H54 (cell line): ENCODE measurements at places on chromosomes 2 and 18.

GRCh38 chr2:132609101-132609890 lies 60.7 kb downstream of the LYPD1 start:
- no peak for DNase-seq

DNA sequence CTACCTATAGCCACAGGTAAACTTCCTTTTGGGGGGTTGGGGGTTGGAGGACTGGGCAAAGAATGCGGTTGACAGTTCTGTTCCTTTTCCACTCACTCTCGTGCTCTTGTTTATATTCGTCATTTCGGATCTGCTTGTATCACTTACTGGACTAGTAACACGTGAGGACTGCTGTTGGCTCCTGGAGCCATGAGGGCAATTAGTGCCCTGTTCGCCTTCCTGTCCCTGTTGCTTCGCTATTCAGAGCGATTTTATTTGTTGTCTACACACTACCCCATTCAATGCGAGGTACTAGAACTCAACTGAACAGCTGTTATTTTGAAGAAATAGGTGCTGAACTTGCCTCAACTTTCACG lies 1.1 kb downstream of the KCNJ3 start:
- no peak for DNase-seq

DNA sequence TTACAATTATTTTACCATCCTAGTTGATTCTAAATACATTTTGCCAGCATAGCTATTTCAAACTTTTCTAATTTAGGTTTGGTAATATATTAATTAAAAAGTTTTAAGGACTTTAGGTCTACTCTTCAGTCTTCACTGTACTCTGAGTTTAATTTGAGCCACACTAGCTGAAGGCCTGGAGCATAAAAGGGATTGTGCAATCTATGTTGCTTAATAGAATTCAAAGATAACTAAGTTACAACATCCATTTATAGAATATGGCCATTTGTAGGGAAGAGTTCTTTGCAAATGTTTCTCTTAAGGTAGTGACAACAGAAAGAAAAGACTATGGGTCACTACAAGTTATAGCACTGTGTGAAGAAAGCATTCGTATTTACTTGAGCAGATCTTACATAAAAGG lies 702.2 kb upstream of the NRXN1 start:
- no peak for DNase-seq

DNA sequence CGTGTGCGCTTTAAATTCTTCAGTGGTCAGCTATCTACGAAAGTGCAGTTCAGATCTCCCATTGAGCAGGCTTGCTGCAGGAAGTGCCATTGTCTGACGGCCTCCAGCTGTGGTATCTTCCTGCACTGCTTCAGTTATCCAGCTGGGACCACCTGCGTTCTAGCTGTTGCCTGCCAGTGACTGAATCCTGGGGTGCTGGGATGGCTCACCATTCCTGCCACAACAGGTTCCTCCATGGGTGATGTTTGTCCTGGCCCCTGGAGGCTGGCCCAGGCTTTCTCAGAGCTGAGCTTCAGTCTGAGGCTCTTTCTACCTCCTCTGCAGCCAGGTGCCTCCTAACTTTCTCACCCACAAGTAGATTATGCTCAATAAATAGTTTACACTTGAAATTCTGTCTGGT lies 498.5 kb upstream of the HS6ST1 start:
- no peak for DNase-seq

- DNase-seq: peak; percentile 68
Measured at GRCh38 chr2:33210626-33211025, 263.9 kb downstream of the LTBP1 start.

- DNase-seq: no peak
Measured at GRCh38 chr18:9822587-9823185, 63.1 kb upstream of the TXNDC2 start.

- DNase-seq: no peak
Measured at GRCh38 chr2:36455788-36456187, 100.2 kb downstream of the CRIM1 start.

- DNase-seq: no peak
Measured at GRCh38 chr2:197777823-197778407, 7.2 kb downstream of the BOLL start.

DNA sequence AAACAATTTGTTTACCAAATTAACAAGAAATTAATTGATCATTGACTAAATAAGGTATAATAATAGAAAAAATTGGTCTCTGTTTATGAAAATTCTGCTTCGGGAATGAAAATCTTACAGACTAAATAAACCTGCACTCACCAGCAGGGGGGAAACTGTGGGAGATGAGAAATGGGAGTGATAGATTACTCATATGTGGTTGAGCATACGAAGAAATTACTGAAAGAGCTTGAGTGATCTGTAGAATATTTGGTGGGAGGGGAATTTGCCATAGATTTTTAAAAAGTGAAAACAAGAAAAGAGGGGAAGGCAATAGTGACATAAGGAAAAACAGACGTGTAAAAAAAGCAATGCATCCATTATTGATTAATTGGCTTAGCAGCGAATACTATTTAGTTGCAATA lies 2.2 kb downstream of the HMSD start:
- no peak for DNase-seq

DNA sequence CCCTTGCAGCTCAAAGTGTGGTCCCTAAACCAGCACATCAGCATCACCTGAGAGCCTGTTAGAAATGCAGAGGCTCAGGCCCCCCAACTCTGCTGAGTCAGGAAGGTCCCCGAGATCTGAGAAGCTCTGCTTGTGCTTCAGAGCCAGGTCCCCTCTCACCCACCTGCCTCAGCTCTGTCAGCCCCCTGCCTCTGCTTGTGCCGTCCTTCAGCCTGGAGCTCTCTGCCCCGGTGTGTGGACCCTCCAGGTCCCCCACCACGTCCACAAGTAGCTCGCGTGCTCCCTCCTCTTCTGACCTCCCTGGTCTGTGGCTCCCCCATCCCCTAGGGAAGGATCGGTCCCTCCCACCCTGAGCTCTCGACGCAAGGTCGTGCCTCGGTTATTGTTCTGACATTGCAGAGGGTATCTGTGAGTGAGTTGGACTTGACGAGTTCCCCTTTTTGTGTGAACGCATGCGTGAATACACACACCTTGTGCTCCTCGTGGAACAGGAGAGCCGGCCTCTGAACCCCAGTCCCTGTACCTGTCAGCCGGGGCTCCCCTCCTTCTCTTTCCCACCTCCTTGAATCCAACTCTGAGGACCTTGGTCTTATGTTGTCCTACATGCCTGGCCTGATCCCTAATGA lies 75.5 kb upstream of the TAF1B start:
- DNase-seq: no peak

GRCh38 chr2:196268538-196269338 lies 97.4 kb upstream of the STK17B start:
- no peak for DNase-seq

DNA sequence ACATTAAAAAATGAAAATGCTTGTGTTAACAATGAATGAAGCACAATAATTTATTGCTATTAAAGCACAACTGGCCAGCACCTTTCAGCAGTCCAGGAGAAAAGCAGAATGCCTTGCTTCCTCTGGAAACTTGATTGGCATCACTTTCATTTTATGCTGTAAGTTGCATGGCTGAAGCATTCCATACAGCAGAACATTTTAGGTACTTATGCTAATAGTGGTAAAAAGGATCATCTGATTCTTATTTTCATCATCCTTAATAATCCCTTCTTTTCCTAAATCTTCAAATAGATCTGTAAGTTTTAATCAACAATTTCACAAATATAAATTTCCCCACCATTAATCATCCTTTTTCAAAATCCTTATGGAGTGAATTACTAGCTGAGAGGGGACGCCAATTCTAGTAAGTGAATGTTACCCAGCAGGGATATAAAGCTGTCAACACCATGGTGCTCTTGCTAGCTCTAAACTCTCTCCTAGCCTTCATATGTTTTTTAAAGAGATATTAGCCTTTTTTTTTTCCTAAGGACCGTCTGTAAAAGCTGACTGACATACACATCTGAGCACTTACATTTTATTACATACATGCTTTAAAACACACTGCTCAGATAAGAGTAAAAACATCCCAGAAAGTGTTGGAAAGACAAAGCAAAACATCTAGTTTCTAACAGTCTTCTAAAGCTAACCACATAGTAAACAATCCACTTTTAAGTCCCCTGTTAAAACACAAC lies 5.3 kb downstream of the SATB2 start:
- no peak for DNase-seq

DNA sequence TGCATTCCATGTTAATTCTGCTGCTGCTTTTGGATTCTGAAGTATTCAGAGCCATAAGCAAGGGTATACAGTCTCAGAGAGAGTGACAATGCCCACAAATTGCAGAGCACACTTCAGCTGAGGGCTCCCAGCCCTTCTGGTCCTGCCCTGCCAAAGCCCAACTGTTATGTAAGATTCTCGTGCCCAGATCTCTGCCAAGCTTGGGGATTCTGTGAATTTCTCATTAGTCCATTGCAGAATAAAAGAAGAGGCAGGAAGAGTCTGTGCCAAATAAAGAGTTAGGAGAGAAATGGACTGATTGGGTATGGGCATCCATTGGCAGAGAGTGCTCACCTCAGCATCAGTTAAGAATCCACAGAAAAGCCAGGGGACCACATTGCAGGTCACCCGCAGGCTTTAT lies 112.0 kb upstream of the PNPT1 start:
- no peak for DNase-seq

GRCh38 chr2:103401621-103402020 lies 639.8 kb downstream of the TMEM182 start:
- DNase-seq: no peak

DNA sequence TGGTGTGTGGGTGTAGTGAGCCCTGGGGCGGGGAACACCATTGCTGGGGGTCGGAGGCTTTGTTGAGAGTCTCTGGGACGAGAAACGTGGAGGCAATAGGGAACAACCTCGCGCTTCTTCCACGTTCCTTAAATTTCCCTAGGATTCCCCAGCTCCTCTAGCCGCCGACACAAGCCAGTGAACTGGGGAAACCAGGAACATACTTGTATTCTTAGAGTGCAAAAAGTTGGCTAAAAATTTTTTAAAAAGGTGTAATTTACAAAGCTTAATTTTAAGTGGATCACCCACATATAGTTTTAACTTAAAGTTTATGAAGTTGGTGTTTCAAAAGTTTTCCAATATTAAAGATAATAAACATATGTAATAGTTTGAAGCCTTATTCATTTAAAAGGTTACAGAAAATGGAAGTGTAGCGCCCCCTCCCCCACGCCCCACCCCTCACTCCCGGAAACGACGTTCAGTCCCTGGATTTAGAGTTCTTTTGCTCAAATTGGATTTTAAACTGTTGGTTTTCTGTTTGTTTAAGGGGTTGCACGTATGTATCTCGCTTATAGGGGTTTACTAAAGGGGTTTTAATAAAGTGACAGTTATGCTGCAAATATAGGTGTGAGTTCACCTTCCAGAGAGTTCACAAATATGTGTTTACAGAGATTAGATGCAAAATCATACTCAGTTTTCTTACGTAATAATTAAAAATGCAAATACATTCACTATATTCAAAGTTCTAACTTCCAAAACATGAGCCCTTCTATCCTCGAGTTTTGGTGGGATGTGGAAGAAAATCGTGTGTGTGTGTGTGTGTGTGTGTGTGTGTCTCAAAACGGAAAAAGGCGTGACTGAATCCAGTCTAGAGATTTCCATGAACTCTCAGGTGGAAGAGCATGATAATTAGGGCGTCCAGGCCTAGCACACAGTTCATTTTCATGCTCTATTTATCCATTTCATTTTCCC lies 872 bp downstream of the DSG2 start:
- no peak for DNase-seq

DNA sequence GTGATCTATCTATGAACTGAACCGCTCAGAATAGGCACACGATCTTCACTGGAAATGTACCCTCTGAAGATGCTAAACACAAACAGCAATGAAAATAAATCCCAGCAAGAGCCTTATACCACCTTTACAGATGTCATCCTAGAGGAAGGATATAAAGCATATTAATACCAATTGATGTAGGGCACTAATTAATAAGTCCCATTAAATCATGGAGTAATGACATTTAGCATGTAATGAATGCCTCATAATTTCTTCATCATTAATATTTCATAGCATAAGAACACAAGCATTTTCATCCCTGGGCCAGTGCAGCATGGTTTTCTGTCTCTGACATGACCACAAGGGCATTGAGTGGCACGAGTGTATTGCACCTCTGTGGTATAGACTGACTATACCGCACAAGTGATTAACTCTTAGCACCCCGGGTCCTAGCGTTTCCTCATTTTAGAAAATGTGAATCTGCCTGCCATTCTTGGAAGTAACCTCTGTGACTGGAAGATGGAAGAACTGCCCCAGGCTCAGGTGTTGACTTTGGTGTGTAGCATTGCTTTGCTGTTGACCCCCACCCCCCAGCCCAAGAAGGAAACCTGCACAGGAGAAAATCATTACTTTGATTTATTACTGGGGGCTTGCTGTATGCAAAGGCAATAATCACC lies 1.4 kb upstream of the TMEM178A start:
- DNase-seq: no peak

- no peak for DNase-seq
Measured at GRCh38 chr2:186559848-186560247, 30.0 kb upstream of the ITGAV start.

GRCh38 chr2:97656905-97657587 lies 6.8 kb downstream of the ACTR1B start:
- no peak for DNase-seq

GRCh38 chr2:24210106-24210455 lies 35.2 kb downstream of the FAM228A start:
- DNase-seq: no peak

DNA sequence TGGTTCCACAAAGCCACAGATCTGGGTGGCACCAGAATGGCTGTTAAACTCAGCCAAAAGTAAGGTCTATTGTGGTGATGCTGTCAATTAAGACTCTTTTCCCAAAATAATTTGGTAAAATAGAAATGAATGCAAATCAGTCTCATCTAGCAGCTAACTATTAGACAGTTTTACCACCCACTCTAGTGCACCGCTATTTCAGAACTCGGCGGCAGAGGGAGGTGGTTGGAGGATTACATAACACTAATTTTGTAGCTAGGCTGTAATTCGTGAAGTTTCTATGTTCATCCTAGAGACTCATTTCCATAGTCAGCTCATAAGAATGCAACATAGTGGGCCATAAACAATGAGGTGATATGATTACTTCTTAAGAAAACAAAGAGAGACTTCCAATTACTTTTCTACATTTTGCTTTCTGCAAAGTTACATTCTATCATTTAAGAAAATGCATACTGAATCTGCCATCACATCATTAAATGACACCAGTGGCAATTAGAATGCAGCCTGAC lies 413.8 kb downstream of the FBXO15 start:
- DNase-seq: no peak

- peak; percentile 29 for DNase-seq
Measured at GRCh38 chr18:49584394-49584793, 22.5 kb downstream of the LIPG start.

DNA sequence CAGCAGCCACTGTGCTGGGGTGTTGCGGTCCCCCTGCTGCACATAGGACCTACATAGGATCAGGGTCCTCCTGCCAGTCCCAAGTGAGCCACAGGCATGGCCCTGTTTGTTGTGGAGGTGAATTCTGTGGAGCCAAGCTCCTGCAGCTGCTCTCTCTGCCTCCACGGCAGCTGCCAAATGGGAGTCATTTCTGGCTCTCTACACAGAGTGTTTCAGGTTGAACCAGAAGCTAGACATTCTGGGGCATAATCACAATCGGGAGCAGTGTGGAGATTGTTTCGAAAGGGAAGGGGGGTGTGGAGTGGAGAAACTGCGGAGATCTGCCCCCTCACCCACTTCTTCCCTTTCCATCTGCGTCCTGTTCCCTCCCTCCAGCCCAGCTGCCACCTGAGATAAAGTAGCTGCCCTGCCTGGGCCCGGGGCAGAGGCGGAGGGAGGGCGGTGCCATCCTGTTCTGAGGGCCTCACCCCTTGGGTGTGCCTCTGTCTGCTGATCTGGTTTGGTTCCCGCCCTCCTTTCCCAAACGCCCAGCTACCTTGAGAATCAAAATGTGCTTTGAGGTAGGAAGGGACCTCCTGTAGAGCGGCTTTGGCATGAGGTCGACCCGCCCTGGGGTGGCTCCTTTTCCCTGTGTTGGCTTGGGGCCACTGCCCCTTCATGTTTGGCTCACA lies 139.4 kb downstream of the WDSUB1 start:
- no peak for DNase-seq
